ENCODE measurements at places on chromosomes 7 and 10.

DNA sequence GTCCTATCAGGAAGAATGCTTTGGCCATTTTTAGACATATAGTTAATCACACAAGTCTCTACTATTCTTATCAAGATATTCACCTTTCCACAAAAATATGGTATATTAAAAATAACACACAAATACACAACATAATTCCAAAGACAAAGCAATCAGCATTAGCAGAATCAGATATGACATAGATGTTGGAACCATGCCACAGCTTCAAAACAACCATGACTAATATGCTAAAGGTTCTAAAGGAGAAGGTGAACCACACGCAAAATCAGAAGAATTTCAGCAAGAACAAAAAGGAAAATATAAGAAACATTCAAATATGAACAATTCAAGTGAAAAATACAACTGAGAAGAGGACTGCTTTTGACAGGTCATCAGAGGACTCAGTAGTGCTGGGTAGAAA, 670.2 kb upstream of the SORCS1 start:
- DNase-seq: no peak

GRCh38 chr10:15745751-15746150, 26.0 kb upstream of the ITGA8 start:
- DNase-seq: no peak

- no peak for DNase-seq
Observed at GRCh38 chr10:89524279-89524678, 11.1 kb downstream of the SLC16A12 start.

DNA sequence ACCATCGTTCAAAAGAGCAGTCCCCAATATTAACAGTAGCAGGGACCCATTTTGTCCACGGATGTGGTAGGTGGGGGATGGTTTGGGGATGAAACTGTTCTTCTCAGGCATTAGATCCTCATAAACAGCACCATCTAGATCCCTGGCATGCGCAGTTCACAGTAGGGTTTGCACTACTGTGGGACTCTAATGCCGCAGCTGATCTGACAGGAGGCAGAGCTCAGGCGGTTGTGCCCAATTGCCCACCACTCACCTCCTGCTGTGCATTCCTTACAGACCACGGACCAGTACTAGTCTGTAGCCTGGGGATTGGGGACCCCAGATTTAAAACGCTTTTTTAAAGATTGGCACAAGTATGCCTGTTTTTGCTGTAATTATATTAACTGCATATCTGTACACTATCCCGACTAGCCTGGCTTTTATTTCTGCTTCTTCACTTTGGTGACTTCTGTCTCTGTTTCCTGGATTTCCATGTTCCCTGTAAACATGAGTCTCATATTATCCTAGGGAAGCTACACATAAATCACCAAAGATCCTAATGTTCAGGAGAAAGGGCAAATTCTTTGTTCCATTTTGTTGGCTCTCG, 163.3 kb upstream of the AKR1E2 start:
- no peak for DNase-seq

GRCh38 chr7:36653663-36654355, 70.5 kb downstream of the AOAH start:
- DNase-seq: no peak

DNA sequence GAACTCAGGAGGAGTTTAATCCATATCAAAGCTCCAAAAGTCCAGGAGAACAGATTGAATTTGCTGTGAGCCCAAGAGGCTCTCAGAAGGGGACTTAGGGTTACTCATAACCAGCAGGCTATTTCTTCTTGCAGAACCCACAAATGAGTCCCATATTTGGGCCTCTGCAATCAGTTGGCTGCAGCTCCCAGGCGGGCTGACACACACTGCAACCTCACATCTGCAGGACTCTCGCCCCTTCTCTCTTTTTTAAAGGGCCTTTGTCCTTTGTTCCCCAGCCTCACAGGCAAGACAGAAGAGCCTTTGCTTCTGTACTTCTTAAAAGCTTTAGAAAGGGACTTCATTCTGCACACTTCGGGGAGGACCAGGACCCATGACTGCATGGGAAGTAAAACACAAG, 26.7 kb downstream of the CREB3L2 start:
- no peak for DNase-seq

Data from GOT3 (cell line).